ENCODE measurements at places on chromosomes 16 and 17. TPM values are rescaled to one million over a fixed set of nuclear protein-coding genes. Genes with fewer than 3 reads are reported as not detected.
A peak's percentile ranks its signal among the peaks of the same experiment; 100 is the strongest.

Gene CTRB2
- not detected for total RNA-seq

Gene CCL3
- total RNA-seq, result not detected

- peak; percentile 49 for DNase-seq
These were observed 9.3 kb downstream of the JPT1 start for GRCh38 chr17:75144816-75145512.

DNA sequence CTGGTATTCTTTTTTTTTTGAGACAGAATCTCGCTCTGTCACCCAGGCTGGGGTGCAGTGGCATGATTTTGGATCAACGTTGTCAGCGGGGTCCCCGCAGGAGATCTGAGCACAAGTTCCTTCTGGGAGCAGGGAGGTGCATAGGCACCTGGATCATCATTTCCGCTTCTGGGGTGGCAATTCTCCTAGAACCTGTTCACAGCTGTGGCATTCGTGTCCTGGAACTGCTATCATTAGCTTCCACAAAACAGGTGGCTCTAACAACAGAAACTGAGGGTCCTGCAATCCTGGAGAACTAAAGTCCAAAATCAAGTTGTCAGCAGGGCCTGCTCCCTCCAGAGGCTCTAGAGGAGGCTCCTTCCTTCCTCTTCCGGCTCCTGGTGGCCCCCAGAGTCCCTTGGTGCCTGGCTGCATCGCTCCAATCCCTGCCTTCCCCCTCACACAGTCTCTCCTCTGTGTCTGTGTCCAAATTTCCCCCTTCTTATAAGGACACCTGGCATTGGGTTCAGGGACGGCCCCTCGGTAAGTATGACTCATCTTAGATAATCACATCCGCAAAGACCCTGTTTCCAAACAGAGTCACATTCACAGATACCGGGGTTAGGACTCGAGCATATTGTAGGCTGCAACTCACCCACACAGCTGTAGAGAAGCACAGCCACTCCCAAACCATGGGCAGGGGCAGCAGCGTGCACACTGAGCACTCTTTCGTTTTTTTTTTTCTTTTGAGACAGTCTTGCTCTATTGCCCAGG lies 43.5 kb upstream of the KLHDC4 start:
- no peak for DNase-seq

GRCh38 chr16:14455573-14455972 lies 174.5 kb downstream of the PARN start:
- DNase-seq, result no peak

DNA sequence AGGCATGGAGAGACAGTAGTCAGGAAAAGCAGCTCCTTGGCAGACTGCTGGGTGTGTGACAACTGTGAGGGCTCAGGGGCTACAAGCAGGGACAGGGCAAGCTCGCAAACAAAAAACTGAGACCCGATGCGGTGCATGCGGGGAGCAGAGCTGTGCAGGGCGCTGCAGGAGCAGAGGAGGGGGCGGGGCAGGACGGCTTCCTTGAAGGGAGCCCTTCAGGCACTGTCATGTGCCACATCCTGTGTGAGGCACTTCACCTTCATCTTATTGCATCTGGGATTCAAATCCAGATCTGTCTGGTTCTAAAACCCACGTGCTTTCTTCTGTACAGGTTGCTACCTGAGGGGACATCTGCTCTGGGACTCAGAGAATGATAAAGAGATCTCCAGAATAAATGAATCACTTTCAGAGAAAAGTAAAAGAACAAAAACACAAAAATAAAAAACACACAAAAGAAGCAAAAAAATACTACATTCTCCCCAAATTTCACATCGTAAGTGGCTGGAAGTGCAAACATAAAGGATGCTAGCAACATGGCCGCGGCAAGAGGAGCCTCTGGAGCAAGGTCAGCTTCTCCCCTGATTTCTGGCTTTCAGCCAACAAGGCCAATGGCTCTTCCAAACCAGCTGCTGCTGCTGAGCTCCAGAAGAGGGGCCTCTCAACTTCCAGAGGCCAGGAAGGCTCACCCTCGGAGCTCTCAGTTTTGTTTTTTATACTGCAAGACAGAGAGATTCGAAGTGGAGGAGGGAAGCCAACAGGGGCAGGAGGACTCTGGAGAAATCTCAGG lies 14.2 kb downstream of the LYRM9 start:
- no peak for DNase-seq

DNA sequence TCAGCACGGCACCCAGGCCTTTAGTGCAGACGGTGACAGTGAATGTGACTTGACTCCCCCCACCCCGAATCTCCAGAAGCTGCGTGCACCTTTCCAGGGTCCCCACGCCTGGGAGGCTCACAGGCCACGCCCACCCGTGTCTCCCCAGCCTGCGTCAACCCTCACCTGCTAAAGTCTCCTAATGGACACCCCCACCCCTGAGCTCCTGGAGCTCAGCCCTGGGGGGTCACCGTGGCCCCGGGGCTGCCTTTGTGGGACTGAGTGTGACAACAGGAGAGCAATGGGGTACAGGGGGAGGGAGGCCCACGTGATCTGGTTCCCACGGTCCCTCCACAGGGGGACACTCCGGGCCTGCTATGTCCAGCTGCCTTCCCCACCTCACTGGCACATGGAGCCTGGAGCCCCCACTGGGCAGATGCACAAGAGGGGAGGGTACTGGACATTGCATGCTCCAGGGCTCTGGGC lies 7.4 kb upstream of the FASN start:
- DNase-seq, result no peak

- DNase-seq, result no peak
These were observed at the start of gene ADGRG1 for GRCh38 chr16:57628008-57628781. ADGRG1 (plus strand) TSS chr16:57628630; CDS start chr16:57650288, 21,658 bp downstream.

Gene PRDM7
- total RNA-seq, result not detected

GRCh38 chr16:82008957-82009592 lies 2.2 kb downstream of the SDR42E1 start:
- no peak for DNase-seq

DNA sequence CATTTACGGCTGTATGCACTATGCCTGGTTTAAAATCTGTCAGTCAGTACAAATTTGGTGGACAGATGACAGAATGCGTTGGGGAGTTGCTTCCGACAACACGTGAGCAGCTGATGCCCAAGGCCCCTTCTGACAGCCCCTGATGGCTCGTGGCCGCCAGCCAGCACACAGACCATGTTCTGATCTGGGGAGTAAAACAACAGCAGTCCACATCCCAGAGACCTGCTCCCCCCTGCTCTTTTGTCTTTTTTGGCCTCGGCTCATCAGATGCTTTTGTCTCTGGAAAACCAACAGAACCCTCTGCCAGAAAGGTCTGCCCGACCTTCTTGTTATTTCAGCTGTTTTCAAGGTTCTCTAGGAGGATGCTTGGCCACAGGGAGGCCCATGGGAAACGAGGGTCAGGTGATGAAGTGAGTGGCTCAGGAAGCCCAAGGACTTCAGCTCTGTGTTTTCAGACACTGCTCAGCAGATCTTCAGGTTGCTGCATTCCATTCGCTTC lies 10.8 kb downstream of the ARSG start:
- DNase-seq, result no peak

DNA sequence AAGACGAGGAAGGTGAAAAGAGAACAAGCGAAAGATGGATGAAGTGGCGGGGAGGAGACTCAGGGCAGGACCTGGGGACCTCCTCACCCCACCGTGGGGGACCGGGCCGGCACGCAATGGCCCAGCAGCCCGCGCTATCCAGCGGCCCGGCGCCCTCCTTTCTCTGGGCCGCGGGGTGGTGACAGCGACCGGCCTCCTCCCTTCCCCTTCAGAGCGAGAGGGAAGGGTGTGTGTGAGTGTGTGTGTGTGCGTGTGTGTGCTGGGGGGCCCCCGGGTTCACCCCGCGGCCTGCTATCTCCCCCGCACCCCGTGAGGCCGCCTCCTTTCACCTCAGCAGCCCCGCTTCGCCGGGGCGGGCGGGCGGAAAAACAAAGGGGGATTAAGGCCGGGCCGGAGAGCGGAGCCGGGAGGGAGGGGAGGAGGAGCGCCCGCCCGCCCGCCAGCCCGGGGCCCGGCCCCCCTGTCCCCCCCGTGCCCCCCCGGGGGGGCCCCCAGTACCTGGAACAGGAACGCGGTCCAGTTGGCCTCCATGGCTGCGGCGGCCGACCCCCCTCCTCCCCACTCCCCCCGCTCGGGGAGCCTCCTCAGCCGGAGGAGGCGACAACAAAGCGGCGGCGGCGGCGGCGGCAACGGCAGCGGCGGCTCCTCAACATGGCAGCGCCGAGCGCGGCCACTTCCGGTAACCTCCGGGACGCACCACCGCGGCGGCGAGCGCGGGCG lies at the start of gene VEZF1:
TSS of gene VEZF1 (minus strand) at position 674 of the 720 bp plus-strand sequence. CDS start at position 531, 143 bp downstream.
- no peak for DNase-seq

Gene ZNF594
- 8.5 TPM for total RNA-seq

Gene TTYH2
- 1.6 TPM for total RNA-seq

Gene HOXB9
- total RNA-seq, result not detected

Gene TMIGD1
- total RNA-seq, result not detected

DNA sequence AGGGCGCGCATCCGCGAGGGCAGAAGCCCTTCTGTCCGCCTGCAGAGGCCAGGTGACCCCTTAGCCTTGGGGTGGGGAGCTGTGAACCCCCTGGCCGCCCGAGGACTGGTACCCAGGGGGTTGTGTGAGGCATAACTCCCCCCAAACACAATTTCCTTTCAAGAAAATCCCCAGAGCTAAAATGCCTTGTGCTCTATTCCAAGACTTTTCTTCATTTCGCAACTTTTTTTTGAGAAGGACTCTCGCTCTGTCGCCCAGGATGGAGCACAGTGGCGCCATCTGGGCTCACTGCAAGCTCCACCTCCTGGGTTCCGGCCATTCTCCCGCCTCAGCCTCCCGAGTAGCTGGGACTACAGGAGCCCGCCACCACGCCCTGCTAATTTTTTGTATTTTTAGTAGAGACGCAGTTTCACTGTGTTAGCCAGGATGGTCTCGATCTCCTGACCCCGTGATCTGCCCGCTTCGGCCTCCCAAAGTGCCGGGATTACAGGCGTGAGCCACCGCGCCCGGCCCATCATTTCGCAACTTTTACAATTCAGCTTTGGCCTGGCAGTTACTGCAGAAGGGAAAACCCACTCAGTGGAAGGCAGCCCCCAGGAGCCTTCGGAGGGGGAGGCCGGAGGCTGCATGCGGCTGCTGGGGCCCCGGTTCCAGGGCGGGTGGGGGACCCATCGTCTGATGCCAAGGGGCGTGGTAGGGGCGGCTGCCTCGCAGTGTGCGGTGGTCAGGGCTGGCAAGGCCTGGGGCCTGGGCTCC lies 963 bp upstream of the APRT start:
- DNase-seq, result no peak

DNA sequence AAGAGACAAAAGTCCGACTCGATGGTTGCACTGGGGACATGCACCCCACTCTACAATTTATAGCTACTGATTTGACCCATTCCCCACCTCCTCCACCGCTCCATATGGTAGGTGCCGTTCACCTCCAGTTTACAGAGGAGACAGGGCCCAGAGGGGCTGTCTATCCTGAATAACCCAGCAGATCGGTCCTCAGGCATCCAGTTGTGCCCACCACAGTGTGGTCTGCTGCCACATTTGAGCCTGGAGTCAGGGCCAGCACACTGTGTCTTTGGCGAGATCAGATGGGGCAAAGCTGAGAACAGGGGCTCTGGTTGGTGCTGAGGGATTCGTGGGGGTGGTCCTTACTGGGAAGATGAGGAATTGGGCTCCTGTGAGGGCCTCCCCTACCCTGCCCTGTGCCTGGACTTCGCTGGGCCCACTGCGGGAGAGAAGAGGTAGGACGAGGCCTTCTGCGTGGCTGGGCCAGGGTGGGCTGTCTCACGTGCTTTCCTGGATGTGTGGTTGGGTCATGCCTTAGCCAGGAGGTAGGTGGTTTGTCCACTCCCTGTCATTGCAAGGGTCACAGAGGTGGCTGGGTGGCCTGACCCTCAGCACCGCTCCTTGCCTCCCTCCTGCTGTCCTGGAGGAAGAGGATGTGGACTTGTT lies 2.8 kb downstream of the ADCY7 start:
- DNase-seq, result peak; percentile 77

Gene HBM
- total RNA-seq, result not detected

DNA sequence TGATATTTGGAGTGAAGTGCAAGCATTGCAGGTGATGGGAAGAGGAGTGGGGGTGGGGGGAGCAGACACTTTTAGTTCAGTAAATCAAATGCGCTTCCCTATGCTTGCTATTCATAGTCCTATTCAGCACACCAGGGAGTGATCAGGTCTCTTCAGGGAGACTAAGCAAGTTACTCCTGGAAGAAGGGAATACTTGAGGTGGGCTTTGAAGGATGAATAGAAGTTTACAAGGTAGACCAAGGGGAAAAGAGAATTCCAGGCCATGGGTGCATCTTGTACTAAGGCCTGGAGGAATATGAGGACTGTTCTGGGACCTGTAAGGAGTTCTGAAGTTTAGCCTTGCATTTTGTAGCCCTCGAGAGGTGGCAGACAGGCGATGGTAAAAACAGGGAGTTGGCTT lies 40.1 kb upstream of the LGALS9 start:
- DNase-seq, result no peak

DNA sequence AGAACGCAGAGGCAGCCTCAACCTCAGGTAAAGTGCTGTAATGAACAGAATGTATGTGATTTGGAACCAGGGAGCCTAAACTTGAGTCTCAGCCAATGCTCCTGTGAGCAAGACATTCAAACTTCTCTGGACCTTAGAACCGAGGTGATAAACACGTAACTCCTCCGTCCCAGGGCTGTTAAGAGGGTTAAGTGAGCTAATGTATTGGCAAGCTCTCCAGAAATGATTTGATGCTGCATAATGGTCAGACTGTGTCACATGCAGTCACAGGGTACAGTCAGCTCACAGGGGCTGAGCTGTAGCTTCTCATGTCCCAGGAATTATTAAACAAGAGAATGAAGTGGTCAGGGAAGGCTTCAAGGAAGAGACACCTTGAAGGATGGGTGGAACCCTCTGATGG lies 10.0 kb upstream of the SLC4A1 start:
- DNase-seq, result no peak

DNA sequence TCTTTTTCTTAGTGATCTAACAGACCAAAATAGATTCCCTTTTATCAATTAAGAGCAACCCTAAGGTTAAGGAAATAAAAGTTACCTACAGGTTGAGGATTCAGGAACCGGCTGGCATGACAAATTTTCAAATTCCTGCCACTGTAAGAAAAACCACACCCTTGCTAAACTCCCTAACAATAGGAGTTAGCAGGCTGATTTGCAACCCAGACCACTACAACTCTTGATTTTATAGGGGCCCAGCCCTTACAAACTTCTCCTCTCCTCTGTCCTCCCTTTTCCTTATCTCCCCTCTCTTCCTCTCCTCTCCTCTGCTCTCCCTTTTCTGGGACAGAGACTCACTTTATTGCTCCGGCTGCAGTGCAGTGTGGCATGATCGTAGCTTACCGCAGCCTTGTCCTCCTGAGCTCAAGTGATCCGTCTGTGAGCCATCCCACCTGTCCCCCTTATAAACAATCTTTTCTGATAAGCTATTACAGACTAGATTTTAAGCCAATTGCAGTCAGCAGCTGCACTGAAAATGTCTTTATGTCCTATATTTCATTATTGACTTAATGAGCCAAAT lies 418.9 kb downstream of the CDH8 start:
- DNase-seq, result no peak

Gene KRT33A
- total RNA-seq, result not detected

Gene KRTAP2-3
- not detected for total RNA-seq

- DNase-seq, result no peak
These were observed 29.5 kb downstream of the NPLOC4 start for GRCh38 chr17:81607431-81607830.

- no peak for DNase-seq
These were observed 105.2 kb downstream of the TMEM100 start for GRCh38 chr17:55617441-55617840.

GRCh38 chr17:41415833-41416335 lies 8.5 kb downstream of the KRT37 start:
- DNase-seq, result no peak

GRCh38 chr17:40074871-40075200 lies 12.1 kb downstream of the THRA start:
- no peak for DNase-seq
